ENCODE measurements at places on chromosomes 12 and 14.

DNA sequence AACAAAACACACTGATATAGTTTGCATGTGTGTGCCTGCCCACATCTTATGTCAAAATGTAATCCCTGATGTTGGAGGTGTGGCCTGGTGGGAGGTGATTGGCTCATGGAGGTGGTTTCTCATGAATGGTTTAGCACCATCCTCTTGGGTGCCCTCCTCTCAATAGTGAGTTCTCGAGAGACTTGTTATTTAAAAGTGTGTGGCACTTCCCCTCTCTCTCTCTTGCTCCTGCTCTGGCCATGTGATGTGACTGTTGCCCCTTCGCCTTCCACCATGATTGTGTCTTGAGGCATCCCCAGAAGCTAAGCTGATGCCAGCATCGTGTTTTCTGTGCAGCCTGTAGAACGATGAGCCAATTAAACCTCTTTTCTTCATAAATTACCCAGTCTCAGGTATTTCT, 454.1 kb upstream of the DCN start:
- DNase-seq: no peak

DNA sequence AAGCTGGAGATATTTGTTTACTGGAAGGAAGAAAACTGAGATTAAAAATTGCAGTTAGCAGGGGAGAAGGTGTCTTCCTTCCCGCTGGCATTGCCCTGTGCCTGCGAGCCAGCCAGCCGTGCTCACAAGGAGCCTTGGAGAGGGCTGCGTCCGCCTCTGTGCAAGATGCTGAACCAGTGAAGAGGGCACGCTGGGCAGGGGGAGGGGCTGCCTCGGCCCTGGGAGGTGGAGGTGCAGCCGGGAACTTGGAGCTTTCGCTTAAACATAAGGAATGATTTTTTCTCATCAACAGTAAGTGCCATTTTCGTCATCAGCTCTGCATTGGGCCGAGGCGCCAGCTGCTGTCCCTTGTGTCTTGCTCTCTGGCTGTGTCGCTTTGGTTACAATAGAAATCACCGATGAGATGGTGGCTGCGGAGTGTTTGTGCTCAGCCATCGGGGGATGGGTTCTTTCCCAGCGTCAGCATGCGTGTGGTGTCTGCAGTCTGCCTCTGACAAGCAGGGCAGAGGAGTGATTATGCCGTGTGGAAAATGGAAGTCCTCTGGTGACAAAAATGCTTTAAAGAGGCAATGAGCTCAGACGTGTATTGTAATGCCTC, 97.3 kb downstream of the ESR2 start:
- DNase-seq: peak; percentile 87

DNA sequence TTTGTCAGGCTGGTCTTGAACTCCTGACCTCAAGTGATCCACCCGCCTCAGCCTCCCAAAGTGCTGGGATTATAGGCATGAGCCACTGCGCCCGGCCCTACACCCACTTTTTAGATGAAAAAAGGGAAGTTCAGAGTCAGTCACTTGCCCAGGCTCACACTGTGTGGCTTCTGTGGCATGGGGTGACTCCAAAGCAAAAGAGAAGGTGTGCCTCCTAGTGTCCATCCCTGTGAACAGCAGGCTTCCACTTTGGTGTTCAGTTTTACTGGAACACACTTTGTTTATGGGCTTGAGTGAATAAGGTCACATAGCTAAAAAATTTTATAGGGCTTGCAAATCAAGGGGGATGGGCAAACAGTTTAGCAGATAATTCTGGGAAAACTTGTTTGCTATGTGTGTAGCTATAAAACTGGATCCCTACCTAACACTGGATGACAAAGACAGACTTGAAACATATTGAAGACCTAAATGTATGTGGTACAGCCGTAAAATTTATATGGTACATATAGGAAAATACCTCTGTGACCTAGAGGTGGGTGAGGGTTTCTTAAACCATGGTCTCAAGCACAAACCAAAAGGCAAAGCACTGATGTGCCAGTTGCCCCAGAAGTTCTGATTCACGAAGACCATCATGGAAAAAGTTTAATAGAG, 54.9 kb downstream of the EID3 start:
- no peak for DNase-seq

DNA sequence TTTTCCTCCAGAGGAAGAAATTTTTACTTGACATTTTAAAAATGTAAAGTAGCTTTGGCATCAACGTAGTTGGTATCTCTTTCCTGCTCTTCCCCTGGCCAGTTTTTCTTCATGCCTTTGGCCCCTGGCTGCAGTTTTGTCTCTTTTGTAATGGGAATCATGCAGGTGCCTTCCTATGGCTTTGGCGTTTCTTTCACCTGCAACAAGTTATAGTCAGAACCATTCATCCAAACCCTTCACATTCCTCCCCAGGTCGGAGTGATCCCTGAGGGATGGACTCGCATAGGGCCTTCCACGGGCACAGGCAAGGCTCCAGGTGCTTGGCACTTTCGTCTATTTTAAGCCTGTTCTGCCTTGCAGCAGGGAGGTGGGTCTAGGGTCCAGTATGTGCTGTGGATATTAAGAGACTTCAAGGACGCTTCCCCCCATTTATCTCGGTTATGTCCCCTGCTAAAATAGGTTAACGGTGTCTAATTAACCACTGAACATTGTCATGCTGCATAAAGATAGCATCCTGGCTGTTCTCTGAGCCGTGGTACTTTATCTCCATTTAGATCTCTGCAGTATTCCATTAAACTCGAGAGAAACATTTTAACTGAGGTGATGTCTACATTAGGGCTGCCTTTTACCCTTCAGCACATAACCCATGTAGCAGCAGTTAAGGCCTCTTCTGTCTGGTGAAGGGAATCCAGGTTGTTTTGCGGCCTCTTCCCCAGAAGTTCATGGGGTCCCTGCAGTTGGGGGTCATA, 66.3 kb downstream of the IFT43 start:
- DNase-seq: no peak

DNA sequence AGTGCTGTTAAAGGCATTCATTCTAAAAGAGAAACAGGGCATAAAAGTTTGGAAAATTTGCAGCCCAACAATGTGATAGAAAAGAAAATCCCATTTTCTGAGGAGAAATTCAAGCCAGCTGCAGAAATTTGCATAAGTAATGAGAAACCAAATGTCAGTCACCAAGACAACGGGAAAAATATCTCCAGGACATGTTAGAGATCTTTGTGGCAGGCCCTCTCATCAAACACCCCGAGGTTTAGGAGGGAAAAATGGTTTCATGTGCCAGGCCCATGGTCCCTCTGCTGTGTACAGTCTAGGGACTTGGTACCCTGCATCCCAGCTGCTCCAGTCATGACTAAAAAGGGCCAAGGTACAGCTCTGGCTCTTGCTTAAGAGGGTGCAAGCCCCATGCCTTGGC, 251.0 kb upstream of the FAR2 start:
- no peak for DNase-seq

DNA sequence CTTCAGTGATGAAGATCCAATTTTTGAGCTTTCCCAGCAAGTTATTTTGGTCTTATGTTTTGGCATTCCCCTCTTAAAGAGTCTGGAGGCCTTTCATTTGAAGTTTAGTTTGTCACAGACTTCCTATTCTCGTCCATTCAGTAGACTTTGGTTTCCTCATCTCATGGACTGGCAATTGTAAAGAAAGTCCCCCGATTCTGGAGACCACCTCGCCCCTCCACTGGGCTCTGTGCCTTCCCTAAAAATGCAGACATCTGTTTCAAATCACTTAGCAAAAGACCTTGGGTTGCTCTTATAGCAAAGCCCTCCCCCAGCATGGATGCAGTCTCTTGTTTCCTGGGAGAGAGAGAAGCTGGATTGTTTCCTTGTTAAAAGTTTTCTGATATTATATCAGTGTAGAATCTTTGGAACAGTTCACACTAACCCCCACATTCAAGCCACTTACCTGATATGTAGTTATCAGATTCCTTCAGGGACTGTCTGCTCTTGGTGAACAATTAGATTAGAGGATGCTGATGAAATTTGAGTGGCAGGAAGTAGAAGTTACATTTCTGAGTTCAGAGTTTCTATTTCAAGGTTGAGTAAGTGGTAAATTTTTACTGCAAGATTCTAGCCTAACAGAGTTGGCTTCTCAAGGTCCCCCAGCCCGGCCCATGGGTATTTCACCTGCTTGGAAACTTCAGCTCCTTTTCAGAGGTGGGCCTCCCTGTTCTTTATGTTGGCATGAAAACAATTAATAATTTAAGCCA, 56.3 kb downstream of the PLXNC1 start:
- DNase-seq: no peak

GRCh38 chr14:77088219-77088618, 9.8 kb upstream of the CIPC start:
- DNase-seq: no peak

GRCh38 chr12:79978692-79979091, 43.8 kb upstream of the PPP1R12A start:
- no peak for DNase-seq

- DNase-seq: no peak
These were observed 176.7 kb upstream of the SEL1L start for GRCh38 chr14:81710232-81710845.

- DNase-seq: no peak
These were observed 7.3 kb downstream of the CAND1 start for GRCh38 chr12:67276421-67276820.

- DNase-seq: no peak
These were observed 325.6 kb downstream of the NUAK1 start for GRCh38 chr12:105813201-105813600.

DNA sequence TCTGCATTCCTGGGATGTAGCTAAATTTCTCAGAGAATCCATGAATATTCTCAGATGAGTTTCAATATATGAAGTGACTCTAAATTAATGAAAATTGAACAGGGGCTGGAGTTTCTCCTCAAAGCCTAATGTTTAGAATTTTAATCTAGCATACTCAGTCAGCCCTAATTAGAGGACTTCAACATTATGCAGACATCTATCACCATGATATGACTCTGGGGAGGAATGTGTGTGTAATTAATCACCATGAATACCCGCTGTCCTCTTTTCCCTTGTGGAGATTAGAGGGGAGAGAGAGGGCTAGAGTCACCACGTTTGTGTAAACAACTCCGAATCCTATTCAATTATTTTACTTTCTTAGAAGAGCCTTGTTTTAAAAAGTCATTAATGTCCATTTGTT, 698.6 kb upstream of the MDGA2 start:
- no peak for DNase-seq

GRCh38 chr14:65433646-65434045, 21.1 kb downstream of the FUT8 start:
- DNase-seq: no peak

DNA sequence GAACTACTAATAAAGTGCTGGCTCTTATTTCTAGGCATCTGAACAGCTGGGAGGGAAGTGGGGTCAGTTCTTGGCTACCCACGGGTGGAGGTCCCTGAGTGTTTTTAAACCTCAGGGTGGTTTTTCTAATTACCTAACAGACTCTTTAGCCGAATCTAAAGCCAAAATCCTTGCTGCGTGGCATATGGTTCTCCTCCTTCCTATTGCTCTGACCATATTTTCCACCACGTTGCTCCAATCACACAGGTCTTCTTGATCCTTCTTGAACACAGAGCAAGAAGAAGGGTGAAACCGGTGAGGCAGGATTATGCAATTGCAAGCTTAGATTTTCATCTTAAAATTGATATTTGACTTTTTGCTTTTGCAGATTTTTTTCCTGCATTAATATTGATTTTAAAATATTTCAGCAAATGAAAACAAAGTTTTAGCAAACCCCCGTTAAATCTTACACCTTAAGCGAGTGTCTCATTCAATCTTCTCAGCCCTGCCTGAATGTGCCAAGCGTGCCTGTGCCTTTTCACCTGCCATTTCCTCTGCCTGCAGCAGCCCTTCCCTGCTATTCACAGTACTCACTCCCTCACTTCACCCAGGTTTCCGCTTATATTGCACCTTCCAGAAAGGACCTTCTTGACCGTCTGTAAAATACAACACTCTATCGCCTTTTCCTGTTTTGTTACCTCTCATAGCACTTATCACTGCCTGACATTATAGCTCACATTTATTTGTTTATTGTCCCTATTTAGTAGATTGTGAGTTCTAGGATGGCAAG, 506.0 kb downstream of the DIO2 start:
- DNase-seq: no peak

DNA sequence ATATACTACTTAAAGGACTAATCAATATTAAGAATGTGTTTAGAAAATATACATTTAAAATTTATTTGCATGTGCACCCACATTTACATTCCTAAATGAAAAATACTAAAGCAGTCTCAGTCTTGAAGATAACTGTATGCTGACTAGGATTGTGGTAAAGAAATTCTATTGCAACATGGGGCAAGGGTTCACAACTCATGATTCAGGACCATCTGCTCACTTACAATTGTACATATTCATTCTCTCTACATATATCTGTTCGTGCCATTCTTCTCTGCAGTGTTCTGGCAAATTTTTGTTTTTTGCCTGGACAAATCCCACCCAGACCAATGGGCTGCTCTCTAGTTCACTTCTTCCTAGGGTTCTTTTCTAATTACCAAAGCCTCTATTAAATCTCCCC, 417.2 kb upstream of the NOVA1 start:
- DNase-seq: no peak

GRCh38 chr12:97545804-97546203, 83.2 kb downstream of the RMST start:
- no peak for DNase-seq

- no peak for DNase-seq
These were observed 50.9 kb downstream of the MVK start for GRCh38 chr12:109624467-109624866.

DNA sequence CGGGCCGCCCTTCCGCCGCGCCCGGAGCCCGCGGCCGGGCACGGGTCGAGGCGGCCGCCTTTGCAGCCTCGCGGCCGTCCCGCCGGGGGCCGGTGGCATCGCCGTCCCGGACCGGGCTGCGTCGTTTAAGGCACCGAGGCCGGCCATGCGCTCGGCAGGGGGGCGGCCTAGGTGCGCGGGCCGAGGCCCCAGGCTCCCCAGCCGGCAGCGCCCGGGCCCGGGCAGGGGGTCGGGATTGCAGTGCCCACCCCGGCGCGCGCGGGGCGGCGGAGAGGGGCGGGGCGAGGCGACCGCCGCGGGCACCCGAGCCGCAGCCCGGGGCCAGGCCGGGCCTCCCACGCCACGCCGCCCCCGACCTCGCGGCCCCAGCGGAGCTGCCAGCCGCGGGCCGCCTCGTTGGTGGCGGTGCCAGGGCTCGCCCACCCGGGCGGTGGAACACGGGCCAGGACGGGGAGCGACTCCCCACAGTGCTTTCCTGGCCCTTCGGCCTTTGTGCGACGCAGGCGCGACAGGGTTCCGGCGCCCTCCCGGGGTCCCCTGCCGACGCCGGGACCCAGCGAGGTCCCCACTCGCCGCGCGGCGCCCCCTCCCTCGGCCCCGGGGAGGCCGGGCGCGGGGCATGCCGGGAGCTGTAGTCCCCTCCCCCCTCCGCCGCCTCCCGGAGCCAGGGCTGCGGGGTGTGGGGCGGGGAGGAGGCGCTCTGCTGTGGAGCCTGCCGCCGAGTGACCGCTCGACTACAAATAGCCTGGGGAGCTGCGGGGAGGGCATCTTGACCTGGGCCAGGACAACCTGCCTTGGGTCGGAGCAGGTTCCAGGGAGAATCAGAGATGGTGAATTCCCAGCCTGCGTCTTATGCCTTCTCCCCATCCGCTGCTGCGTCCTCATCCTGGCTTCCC, 769 bp downstream of the FKBP4 start:
- DNase-seq: no peak

GRCh38 chr14:92397150-92397952, 74.4 kb downstream of the SLC24A4 start:
- DNase-seq: no peak

GRCh38 chr12:116984098-116984497, 73.3 kb downstream of the FBXW8 start:
- DNase-seq: no peak

- DNase-seq: no peak
These were observed 25.3 kb downstream of the PHLDA1 start for GRCh38 chr12:76006028-76006925.

Measured in NCI-H187 (cell line).